ENCODE measurements at places on chromosomes 5 and 9. TPM values are rescaled to one million over a fixed set of nuclear protein-coding genes. Genes with fewer than 3 reads are reported as not detected.

The GAS1 gene
- total RNA-seq = not detected

The COL23A1 gene
- total RNA-seq = 0.21 TPM

The CEP72 gene
- total RNA-seq = 21.9 TPM

The FTMT gene
- not detected for total RNA-seq
